Tongue (tissue), 3 donors: ENCODE measurements at places on chromosomes 5 and 9.

GRCh38 chr9:88789785-88790184 is 201.5 kb upstream of the S1PR3 start:
- no peak for DNase-seq

DNA sequence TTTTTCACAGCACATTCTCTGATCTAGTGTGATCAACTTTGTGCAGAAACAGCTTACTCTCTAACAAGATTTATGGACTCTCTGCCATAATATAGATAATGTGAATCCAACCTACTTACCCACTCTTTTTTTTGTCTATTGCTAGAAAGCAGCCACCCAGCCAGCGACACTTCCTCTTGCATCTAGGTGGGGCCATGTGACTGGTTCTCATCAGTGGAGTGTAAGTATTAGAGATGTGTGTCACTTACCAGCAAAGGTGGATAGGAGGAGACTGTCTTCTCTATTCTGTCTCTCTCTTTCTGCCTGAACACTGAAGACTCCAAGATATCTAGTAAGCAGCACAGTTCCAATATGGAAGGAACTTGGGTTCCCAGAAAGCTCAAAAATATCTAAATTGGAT is 174.8 kb downstream of the MCTP1 start:
- DNase-seq, result no peak

GRCh38 chr9:105994970-105995369 is 300.6 kb downstream of the TMEM38B start:
- no peak for DNase-seq

- no peak for DNase-seq
Observed at GRCh38 chr5:150305095-150305494, 2.4 kb upstream of the ARSI start.

DNA sequence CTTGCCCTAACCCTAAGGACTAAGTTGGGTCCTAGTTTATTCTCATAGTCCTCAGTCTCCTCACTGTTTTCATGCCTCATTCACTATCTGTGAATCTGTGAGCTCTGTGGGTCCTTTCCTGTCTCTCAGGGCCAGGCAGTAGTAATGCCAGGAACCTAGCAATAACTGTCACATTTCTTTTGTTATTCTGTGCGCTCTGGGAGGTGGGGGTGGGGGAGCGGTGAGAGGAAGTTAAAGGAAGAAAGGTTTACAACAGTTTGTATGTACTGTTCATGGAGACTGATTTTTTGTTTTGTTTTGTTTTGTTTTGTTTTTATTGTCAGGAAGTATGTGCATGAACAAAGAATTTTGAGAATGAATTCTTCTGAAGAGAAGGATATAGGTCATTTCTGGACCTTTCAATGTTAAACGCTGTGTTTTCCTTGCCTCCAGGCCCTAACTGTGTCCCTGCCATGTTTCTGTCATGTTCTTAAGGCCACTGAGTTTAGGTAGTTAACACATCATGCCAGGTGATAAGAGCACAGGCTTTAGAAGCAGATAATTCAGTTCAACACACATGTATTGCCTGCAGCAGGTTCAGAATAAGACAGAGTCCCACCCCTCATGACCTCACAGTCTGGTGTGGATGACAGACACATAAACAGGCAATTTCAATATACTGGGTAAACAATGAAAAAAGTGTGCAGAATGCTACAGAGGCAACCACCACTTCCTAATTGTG is 13.3 kb upstream of the FEM1C start:
- DNase-seq, result no peak

GRCh38 chr5:168334695-168335094 is 43.2 kb downstream of the WWC1 start:
- DNase-seq, result peak; percentile 50

DNA sequence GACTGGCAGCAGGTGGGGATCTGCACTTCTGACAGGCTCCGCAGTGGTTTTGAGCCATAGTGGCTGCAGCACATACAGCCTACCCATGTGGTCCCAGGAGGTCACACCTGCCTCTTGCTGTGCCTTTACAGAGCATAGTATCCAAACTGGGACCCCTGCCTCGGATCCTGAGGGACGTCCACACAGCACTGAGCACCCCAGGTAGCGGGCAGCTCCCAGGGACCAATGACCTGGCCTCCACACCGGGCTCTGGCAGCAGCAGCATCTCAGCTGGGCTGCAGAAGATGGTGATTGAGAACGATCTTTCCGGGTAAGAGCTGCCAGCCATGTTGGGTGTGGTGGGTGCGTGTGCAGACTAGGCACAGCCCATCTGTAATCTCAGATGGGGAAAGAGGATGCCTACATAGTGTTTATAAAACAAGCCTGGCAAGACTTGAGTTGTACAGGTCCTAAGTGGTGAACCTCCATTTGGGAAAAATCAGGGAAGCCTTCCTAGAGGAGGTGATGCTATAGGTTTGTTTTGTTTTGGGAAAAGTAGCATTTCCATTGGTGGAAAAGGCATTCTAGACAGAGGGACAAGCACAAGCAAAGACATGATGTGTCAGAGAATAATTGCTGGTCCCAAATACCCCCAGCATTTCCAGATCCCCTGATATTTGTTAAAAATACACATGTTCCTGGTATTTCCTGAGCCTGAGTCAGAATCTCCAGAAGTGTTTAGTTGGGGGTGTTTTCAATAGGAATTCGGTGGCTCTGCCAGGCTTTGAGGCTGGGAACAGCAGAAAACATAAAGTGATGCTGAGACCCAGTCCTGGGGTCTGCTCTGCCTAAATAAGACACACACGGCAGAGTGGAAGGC is 119.2 kb downstream of the DAB2IP start:
- no peak for DNase-seq

GRCh38 chr5:119411361-119412278 is 40.7 kb upstream of the HSD17B4 start:
- peak; percentile 93 for DNase-seq

DNA sequence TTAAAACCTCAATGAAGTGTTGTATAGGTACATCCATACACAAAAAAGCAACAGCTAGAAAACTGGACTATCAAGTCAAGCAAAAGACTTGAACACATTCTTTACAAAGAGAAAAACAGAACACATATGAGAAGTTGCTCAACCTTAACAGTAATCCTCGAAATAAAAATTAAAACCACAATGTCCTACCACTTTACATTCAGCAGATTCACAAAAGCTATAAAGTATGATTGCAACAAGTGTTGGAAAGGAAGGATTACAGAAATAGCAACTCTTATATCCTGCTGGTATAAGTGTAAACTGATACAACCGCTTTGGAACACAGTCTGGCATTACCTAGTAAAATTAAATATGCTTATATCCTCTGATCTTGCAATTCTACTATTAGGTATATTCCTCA is 28.5 kb upstream of the GOLGA1 start:
- no peak for DNase-seq

DNA sequence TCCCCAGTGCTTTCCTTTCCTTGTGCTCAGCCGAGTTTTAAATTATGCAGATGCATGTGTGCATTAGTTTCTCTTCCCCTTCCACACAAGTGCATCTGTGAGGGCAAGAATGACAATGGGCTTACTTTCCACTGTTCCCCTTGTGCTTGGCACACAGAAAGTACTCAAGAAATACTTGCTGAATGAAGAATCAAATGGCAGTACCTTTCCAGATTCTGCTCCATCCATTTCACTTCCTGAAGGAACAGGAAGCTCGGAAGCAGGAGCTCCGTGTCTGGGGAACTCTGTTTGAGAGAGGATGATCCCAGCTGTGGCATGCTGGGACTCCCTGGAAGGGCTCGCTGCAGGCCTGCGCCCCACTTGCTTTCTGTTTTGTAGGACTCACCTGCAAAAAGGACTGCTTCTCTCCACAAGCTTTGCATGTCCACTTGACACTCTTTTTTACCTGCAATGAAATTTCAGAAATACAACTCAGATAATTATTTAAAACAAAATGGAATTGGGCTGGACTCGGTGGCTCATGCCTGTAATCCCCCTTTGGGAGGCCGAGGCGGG is 5.5 kb downstream of the MRNIP start:
- DNase-seq, result no peak

- DNase-seq, result no peak
Observed at GRCh38 chr5:52987711-52988331, 1.3 kb upstream of the ITGA2 start.

GRCh38 chr9:99130069-99130468 is 25.2 kb downstream of the TGFBR1 start:
- DNase-seq, result no peak

- DNase-seq, result no peak
Observed at GRCh38 chr9:4327504-4328191, 27.8 kb upstream of the GLIS3 start.

DNA sequence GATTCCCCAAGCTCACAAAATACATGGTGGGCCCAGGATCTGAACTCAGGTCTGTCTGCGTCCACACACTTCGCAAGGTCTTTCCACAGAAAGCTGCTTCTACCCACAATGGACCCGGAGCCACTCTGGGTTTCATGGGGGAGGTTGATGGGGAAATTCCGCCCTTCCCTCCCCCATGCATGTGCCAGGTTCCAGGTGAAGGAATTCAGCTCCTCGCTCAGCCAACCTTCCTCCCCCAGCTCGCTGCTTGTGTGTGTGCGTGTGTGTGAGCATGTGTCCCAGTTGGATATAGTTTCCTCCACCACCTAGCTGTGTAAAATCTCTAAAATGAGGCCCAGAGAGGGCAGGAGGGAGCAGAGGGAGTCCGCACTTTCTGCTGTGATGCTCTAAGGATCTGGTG is 1.0 kb downstream of the PTGS1 start:
- DNase-seq, result no peak

- no peak for DNase-seq
Observed at GRCh38 chr5:32942225-32942989, 231.3 kb downstream of the NPR3 start.

DNA sequence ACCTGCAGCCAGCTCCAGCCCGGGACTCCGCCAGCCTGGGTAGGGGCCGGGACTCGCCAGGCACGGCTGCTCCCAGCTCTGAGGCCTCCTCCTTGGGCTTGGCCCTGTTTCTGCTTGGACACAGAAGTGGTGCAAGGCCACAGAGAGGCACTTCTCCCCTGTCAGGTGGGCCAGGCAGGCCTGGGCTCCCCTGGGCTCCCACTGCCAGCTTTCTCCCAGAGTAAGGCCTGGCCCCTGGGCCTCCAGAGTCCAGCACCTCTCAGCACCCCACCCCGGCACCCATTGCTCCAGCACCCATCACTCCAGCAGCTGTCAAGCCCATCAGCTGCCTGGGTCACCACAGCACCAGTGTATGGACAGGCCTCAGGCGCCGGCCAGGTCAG is 71.1 kb upstream of the LRRTM2 start:
- DNase-seq, result no peak

DNA sequence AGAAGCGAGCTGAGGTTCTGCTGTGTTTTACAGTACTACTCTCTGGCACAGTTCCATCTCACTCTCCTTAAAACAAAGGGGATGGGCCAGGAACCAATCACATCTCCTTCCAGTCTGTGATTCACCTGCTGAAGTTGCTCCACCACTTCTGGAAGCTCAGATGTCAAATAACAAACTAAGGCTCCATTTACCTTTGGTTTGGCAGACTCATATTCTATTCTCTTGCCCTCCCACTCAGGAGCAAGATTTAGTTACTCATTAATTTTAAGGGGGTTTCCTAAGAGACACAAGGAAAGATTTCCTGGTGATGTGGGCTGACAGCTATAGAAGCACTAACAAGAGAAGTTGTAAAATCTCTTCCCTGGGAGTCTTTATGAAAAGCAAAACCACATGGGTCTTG is 37.8 kb upstream of the KIF2A start:
- DNase-seq, result peak; percentile 29
